NCI-H510A (cell line): ENCODE measurements at places on chromosomes 5 and 9.

GRCh38 chr9:106333481-106333880 lies 529.5 kb upstream of the ZNF462 start:
- DNase-seq: peak; percentile 70

- DNase-seq: no peak
Observed at GRCh38 chr5:126525630-126526245, 69.3 kb downstream of the ALDH7A1 start.

DNA sequence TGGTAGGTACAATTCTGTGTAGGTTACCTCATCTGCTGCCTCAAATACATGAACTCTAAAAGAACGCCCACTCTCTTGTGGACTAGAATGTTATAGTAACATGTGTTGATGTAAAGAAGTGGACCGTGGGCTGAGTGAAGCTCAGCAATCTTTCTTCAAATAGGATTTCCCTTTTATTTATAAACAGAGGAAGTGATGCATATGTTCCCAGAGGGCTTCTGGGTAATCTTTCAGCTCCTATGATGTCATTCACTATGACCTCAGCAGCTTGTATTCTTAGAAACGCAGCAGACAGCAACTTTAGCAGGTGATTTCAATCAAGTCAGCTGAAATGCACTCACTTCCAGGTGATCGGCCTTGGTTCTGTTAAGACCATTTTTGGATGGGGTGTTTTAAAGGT lies 14.4 kb downstream of the F2RL2 start:
- no peak for DNase-seq

- DNase-seq: no peak
Observed at GRCh38 chr5:80156156-80156555, 99.7 kb downstream of the SERINC5 start.
